D721Med (cell line): ENCODE measurements at places on chromosomes 3 and 15.

DNA sequence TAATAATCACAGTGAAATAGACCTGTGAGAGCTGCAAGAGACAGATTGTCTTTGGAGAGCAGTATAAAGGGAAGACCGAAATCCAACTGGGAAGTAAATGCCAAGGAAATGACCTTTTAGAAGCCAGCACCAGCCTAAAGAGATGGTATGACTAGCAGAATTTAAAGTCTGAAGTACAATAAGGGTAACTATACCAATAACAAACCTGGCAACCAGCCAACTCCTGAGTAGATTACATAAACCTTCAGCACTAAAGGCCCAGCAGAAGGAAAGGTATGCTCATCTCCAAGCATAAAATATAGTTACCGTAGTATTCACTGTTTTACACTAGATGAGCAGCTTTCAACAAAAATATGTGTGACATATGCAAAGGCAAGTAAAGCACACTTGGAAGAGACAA lies 155.1 kb upstream of the SATB1 start:
- DNase-seq: no peak

DNA sequence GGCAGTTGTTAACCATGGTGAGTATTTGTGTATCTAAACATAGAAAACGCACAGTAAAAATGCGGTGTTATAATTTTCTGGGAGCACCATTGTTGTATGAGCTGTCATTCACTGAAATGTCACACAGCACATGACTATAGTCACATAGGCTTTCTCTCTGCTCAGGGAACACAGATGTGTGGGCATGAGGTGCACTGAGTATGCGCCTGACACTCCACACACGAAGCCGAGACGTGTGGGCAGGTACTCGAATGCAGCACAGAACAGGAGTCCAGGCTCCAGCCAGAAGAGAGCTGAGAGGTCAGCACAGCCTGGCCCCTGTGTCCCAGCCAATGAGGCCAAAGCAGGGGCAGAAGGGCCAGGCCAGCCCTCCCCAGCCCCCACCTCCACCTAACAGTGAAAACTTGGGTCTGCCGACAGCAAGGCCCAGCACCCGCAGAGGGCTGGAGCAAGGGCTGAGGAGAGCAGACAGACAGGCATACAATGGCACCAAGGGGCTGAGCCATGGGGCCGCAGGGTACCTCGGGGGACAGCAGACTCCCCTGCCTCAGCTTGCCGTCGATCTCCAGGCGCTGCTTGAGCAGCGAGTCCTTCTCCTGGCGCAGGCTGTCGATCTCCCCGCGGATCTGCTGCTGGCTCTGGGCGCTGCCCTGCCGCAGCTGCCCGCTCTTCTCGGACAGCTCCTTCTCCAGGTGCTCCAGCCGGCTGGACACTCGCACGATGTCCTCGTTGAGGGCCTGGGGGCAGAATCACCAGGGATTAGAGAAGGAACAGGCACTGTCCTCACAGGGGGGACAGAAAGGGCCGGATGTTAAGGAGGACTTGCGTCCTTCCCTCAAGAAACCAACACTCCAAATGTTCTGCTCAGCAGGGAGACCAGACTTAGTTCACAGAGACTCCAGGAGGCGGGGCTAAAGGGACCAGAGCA lies 24.0 kb downstream of the KIF7 start:
- no peak for DNase-seq

DNA sequence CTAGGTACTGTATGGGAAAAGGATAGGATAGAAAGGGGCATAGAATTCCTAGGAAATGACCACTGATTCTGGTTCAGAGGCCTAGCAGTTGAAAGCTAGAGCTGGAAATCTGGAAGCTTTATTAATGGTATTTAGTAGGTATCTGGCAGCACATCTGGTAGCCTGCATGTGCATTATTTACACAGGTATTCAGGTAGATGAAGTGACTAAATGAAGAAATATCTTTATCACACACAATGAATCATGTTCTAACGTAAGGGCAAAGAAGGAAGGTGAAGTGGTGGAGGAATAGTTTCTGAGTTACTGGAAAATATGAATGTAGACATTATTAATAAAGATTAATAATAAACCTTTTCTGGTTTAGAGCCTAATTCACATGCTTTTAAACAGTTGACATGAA lies 119.9 kb downstream of the MBNL1 start:
- DNase-seq: no peak

- no peak for DNase-seq
Measured at GRCh38 chr3:194031867-194032635, 103.9 kb upstream of the HES1 start.

DNA sequence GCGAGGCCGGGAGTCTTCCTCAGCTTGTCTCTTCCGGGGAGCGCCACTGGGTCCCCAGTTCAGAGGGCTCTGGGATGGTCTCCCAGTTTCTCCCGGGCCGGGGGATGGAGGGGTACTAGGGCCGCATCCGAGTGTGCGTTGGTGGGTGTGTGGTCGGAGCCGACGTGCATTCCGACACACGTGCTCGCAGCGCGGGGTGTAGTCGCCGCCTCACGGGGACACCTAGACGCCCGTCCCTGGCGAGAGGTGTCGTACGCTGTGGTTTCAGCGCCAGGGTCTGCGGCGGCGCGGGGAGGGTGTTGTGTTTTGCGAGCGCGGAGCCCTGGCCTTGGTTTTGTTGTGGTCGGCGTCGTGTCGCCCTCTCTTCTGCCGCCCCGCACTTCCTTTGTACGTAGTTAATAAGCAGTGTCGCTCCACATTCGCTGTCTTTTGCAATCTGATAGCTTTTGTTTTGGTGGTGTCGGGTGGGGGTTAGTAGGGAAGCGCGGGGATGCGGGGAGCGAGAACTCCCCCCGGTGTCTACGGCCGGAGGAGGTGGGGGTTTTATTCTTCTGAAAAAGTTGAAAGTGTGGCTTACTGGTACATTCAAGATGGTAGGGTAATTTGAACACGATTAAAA lies 2.2 kb downstream of the IGF1R start:
- no peak for DNase-seq

- DNase-seq: no peak
Measured at GRCh38 chr15:76533995-76534394, 197.4 kb downstream of the ISL2 start.

GRCh38 chr15:49235446-49236124 lies 65.5 kb downstream of the GALK2 start:
- no peak for DNase-seq

DNA sequence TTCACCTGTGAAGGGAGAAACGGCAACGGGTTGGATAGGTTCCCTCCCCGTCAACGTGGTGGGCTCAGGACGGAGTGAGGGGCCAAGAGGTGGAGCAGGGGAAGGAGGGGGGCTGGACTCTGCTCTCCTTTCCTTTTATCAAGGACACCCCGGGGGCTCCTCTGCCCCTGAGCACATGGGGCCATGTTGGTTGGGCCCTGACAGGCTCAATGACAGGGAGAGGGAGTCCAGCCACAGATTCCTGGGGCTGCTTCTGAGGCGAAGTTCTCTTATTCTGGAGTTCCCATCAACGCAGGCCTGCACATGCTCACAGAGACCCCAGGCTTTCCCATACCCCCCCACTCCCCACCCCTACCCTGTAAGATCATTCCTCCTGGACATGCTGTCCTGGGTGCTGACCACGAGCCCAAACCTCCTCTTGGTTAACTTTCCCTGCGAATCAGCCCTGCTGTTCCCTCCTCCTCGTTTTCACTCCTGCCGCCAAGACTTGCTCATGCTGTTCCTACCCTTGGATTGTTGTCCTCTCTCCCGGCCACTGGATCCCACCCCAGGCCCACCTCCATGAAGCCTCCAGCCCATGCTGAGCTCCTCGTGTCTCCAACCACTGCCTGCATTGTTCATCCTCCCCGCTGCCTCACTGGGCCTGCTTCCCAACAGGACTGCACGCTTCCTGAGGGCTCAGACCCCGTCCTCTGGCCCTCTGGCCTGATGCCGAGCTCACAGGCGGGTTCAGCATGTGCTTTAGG lies 61.2 kb downstream of the SENP2 start:
- no peak for DNase-seq

DNA sequence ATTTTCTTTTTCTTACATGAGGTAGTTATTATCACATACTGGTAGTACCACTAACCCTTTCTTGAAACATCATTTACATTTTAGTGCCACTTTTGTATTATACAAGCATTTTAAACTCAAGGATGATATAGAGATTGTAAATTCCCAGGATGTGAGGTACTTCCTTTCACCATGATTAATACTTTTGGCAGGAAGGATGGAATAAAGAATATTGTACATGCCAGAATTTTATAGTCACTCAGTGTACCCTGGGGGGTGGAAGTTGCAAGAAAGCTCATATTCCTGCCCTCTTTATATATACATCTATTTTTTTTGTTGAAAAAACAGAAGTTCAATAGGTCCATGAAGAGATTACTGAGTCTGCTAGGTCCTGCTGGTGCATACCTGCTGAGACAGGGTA lies 141.0 kb upstream of the PLSCR5 start:
- no peak for DNase-seq

DNA sequence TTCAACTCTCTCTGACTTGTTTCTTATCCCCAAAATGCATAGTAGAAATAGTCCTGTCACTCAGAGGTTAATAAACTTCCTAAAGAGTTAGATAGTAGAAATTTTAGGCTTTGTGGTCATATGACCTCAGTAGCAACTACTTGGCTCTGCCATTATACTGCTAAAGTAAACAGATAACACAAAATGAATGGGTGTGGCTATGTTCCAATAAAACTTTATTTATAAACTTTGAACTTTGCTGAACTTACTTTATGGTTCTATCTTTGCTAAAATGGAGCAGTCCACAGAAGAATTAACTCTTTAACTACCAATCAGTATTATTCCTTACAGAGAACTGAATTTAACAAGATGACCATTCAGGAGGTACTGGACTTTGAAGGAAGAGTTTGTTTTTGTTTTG lies 393.6 kb upstream of the CDIN1 start:
- no peak for DNase-seq

DNA sequence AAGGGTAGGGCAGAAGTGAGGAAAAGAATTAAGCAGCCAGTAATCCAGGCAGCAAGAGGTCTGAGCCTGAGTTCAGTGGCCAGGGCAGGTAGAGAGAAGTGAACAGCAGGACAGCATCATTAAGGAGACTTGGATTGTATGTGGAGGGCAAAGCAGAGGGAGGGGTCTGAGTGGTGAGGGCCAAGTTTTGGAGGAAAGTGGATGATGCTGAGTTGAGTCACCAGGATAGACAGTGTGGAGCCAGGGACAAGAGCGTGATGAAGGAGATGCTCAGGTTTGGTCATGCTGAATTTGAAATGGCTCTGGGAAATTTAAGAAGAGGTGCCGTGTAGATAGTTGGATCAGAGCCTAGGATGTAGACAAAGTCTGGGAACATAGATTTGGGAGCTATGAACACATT lies 93.1 kb downstream of the ARHGEF26 start:
- DNase-seq: no peak

GRCh38 chr3:67558426-67558825 lies 96.0 kb downstream of the SUCLG2 start:
- no peak for DNase-seq

GRCh38 chr3:173912126-173912525 lies 514.6 kb downstream of the NLGN1 start:
- DNase-seq: no peak

GRCh38 chr3:137963463-137963862 lies 46.5 kb upstream of the CLDN18 start:
- DNase-seq: no peak

- no peak for DNase-seq
Measured at GRCh38 chr3:193552923-193553322, 1.8 kb downstream of the ATP13A4 start.

GRCh38 chr3:188701485-188701969 lies 470.2 kb upstream of the TPRG1 start:
- no peak for DNase-seq

GRCh38 chr3:186596568-186597287 lies 16.1 kb upstream of the AHSG start:
- DNase-seq: no peak

GRCh38 chr3:46866032-46866595 lies 2.9 kb upstream of the MYL3 start:
- DNase-seq: no peak

DNA sequence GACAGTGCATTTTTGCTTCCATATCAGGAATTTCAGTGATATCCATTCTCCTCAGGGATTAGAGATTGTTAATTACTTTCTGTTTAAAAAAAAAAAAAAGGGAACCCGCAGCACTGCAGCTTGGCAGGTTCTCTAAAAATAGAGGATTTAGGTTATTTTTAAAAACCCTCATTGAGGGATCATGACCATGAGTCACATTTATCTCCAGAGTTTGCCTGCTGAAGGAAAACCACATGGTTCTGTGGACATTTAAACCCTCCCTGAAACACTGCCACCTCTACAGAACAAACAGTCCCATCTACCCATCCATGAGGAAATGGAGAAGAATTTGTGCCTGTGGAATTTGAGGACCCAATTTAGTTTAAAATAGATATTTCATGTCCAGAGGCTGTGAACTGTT lies 66.2 kb upstream of the UBE2E1 start:
- DNase-seq: no peak

- DNase-seq: no peak
Measured at GRCh38 chr3:177111541-177111949, 85.7 kb downstream of the TBL1XR1 start.

- no peak for DNase-seq
Measured at GRCh38 chr3:50652709-50653108, 22.0 kb upstream of the DOCK3 start.

GRCh38 chr15:22952796-22953579 lies 27.2 kb downstream of the CYFIP1 start:
- no peak for DNase-seq

DNA sequence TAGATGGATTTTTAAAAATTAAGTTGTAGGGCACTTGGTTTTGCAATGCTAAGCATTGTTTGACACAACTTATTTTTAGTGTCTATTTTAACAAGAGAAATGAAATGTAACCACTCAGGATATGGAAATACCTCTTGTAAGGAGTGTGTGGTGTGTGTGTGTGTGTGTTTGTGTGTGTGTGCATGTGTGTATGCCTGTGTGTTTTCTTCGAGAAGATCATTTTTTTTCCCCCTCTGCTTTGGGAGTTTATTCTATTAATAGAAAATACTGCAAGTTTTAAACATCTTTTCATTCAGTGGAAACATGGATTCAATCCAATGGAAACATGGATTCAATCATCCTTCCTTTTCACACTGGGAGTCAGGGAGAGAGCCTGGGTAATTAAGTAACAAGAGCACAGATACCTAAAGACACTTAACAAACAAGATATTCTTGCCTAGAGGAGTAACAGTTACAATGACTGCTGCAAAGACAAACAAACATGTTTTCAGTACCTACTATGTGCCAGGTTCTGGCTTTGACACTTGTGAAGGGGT lies 567.2 kb upstream of the TBL1XR1 start:
- DNase-seq: no peak

DNA sequence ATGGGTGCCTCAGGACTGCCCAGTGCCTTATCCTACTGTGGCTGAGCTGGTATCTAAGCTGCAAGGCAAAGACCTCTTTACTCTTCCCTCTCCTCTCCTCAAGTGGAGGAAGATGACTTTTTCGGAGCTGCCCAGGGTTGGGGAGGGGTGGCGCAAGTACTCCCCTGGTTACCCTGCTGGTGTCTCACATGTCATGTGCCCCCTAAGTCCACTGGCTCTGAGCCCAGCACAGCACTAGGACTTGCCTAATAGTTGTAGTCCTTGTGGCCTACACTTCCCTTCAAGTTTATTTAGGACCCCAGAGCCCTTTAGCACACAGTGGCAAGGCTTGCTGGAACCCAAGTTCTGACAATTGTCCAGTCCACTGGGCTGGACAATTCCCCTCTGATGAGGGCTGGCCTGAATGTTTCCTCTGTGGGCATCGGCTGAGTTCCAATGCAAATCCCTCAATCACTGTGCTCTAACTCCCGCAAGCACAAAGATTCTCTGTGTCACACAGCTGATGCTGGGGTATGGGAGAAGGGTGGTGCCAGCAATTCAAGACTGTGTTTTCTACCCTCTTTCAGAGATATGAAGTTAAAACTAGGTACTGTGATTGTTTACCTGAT lies 60.4 kb downstream of the UQCC5 start:
- DNase-seq: no peak

- no peak for DNase-seq
Measured at GRCh38 chr3:65033576-65033975, 345.8 kb upstream of the ADAMTS9 start.
